Large intestine (tissue), 12 donors: ENCODE measurements at places on chromosomes 6 and 20.

DNA sequence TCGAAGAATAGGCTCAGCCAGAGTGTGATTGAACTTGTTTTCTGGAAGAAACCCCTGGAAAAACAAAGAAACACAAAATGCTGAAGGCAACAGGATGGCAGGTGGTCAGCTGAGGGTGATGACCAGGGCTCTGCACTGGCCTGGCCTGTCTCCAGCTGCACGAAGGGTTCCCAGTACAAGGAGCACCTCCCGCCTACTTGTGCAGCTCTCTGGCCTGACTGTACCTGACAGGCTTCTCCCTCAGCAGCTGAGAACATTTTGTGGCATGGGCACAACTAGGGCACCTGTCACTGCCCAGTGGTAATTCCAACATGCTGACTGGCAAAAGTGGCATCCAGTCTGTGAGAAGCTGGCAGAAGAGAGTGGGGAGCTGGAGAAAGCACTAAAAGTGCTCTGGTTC is 38.8 kb upstream of the EMILIN3 start:
- H3K36me3 ChIP-seq: peaks cover 73% of the 10 kb centered on the region
- H3K27me3 ChIP-seq: no peaks in the 10 kb centered on the region
- DNase-seq: no peak

DNA sequence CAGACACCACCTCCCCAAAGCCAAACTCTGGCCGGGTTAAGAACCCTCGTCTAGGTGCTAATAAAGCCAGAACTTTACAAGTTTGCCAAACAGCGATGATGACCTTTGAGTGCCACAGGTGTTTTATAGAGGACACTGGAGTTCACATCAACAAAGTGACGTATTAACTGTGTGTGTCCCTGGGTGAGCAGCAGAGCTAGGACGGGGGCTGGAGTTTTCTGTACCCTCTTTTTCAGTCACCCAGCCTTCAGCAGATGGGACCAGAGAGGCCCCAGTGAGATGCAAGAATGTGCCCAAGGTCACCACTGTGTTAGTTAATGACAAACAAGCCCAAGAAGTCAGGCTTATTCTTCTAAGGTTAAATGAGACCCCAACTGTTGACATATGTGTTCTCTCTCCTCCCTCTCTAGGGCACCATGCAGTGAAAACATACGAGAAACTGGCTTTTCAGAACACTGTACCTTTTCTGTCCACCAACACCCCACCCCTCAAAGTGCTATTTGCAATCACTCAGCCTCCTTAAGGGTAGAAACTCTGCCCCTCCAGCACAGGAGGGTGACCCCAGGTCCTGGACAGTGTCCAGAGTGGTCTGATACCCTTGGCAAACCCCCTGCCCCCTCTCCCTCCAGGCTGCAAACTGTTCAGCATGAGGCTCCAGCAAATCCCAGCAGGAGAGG is 5.2 kb downstream of the SDC4 start:
- H3K4me3 ChIP-seq: peak overlapping the region; percentile 19
- peak overlapping the region; percentile 96 for H3K27ac ChIP-seq
- H3K4me1 ChIP-seq: peaks cover 75% of the 10 kb centered on the region
- peaks cover 9% of the 10 kb centered on the region for H3K36me3 ChIP-seq
- H3K27me3 ChIP-seq: no peaks in the 10 kb centered on the region

DNA sequence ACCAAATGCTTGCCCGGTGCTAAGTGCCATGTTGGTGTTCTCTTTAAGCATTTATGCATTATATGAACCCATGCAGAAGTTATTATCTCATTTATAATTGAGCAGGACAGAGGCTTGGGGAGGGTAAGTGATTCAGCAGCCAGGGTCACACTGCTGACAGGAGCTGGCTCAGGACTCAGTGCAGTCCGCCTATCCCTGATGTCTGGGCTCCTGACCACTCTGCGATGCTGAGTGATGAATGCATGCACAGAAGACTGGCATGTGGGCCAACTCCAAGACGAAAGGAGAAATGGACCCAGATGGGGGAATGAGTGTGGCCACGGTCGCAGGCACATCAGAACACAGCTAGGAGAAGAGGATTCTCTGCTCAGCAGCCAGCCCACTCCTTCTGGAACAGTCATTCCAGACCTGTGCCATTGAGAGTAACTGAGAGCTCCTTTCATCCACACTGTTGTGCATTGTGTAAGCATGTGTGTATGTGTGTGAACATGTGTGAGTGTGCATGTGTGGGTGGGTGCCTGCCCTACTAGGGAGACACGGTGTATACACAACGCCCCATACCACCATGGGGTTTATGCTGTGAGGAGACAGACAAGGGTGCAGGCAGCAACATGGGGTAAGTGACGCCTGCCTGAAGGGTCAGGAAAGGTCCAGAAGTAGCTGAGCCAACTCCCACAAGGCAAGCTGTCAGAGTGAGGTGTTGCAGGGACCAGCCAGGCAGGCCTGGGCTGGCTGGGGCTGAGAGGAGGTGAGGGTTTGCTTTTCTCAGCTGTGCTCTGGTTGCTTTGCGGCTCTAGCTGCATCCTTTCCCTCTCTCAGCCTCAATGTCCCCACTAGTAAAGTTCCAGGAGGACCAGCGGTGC is 97.8 kb upstream of the PMEPA1 start:
- no peak for DNase-seq
- no peak overlapping the region for H3K27ac ChIP-seq
- no peak overlapping the region for H3K4me3 ChIP-seq
- H3K4me1 ChIP-seq: peaks cover 10% of the 10 kb centered on the region
- H3K36me3 ChIP-seq: no peaks in the 10 kb centered on the region

DNA sequence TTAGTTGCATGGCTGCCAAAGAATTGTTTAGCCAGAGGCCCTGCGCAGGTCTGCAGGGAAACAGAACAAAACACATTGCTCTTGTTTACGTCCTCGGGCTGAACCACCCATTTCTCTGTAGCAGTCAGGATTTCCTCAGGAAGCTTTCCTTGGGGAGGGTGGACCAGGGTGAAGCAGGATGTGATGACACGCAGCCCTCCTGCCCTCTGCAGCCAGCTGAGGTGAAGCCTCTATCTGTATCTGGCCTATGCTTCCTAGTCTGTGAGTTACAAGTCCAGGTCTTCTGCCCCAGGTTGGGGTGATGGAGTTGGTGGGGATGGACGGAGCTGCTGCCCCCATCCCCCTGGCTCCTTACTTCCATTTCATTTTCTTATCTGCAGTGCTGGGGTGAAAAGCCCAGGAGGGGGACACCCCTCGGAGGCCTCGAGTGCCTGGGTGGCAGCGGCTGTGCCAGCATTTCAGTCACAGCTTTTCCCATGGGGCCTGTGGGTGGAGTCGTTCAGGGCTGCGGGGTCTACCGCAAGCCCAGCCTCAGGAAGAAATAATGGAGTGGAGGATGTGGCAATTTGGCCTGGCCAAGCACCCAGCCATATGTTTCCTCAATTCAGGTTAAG is 24.9 kb downstream of the SASH1 start:
- peak; percentile 12 for DNase-seq
- no peaks in the 10 kb centered on the region for H3K36me3 ChIP-seq
- no peak overlapping the region for H3K27ac ChIP-seq
- H3K27me3 ChIP-seq: no peaks in the 10 kb centered on the region
- no peaks in the 10 kb centered on the region for H3K4me1 ChIP-seq

DNA sequence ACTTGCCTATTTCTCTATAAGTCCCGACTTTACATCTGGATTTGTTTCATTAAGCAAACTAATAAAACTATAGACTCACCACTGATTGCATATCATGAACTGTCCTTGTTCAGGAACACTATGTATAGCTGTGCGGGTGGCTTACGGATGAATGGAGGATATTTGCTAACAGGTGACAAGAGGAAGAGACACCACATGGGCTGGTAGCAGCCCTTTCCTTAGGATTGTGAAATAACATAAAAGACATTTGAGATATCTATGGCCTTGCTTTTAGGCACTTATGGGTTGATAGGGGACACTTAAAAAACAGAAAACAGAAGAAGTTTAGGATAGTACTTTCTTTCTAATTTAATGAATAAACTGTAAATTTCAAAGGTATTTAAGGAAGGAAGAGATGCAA is 5.0 kb upstream of the CAP2 start:
- peaks cover 12% of the 10 kb centered on the region for H3K27me3 ChIP-seq
- H3K36me3 ChIP-seq: no peaks in the 10 kb centered on the region
- no peaks in the 10 kb centered on the region for H3K4me1 ChIP-seq
- H3K4me3 ChIP-seq: no peak overlapping the region
- no peak overlapping the region for H3K27ac ChIP-seq

DNA sequence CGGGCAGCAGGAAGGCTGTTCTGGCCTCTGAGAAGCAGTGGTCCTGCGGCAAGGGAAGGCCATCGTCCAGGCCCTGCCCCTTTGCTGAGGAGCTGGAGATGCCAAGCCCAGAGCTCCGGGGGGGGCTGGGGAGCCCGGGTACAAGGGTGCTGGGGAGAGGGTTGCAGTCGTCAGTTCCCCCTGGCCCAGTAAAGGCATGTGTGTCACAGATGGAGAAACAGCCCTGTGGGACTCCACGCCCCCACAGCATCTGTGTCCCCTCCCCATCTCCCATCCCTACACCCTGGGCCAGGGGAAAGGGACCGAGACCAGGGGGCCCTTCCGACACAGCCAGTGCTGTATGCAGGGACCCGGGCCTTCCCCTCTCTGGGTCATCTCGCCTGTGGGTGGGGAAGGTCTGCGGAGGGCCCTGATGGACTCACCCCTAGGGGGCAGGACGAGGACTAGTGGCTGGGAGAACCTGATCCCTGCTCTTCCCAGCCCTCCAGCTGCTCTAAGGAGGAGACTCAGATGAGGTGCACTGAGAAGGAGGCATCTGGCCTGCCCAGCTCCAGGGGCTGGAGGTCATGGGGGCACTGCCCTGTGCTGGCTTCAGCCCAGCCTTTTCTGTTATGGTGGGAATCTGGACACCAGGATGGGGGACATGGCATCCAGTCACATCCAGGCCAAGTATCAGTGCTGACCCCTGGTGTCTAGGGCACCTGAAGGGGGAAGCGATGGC is 609 bp downstream of the MYL9 start:
- peaks cover 17% of the 10 kb centered on the region for H3K36me3 ChIP-seq
- peak overlapping the region; percentile 95 for H3K27ac ChIP-seq
- H3K27me3 ChIP-seq: no peaks in the 10 kb centered on the region
- peaks cover 22% of the 10 kb centered on the region for H3K4me1 ChIP-seq
- peak overlapping the region; percentile 98 for H3K4me3 ChIP-seq

GRCh38 chr6:34036357-34037069 is 109.4 kb downstream of the GRM4 start:
- H3K36me3 ChIP-seq: no peaks in the 10 kb centered on the region
- H3K4me1 ChIP-seq: no peaks in the 10 kb centered on the region
- no peak for DNase-seq

GRCh38 chr6:97689078-97689754 is 406.2 kb upstream of the MMS22L start:
- H3K27me3 ChIP-seq: no peaks in the 10 kb centered on the region
- DNase-seq: no peak
- H3K36me3 ChIP-seq: no peaks in the 10 kb centered on the region
- H3K4me3 ChIP-seq: no peak overlapping the region

DNA sequence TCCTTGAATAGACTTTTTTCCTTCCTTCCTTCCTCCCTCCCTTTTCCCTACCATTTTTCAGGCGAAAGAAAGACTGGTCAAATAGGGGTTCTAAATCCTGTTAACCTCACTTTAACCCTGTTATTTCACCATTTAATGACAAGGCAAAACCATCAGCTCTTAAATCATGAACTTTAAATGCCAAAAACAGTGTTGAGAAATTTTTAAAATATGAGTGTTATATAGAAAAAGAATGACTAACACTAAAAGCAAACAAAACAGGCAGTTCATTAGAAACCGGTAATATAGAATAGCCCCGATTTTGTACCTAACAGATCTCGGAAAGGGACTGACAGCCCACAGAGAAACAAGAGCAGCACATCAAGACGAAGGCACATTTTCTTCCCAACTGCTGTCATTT is 57.4 kb upstream of the CEP85L start:
- peaks cover 4% of the 10 kb centered on the region for H3K4me1 ChIP-seq
- DNase-seq: no peak
- no peaks in the 10 kb centered on the region for H3K27me3 ChIP-seq
- peak overlapping the region; percentile 11 for H3K4me3 ChIP-seq

- H3K4me1 ChIP-seq: no peaks in the 10 kb centered on the region
- no peak overlapping the region for H3K27ac ChIP-seq
- DNase-seq: no peak
- H3K27me3 ChIP-seq: no peaks in the 10 kb centered on the region
- H3K4me3 ChIP-seq: no peak overlapping the region
Observed at GRCh38 chr20:20160520-20160919, 108.2 kb downstream of the CFAP61 start.

- H3K4me1 ChIP-seq: peaks cover 15% of the 10 kb centered on the region
- H3K27ac ChIP-seq: no peak overlapping the region
- no peak overlapping the region for H3K4me3 ChIP-seq
- no peaks in the 10 kb centered on the region for H3K36me3 ChIP-seq
- DNase-seq: peak; percentile 44
- no peaks in the 10 kb centered on the region for H3K27me3 ChIP-seq
Observed at GRCh38 chr6:117449549-117450439, 24.1 kb upstream of the ROS1 start.

- no peaks in the 10 kb centered on the region for H3K36me3 ChIP-seq
- no peak for DNase-seq
- H3K27me3 ChIP-seq: peaks cover 16% of the 10 kb centered on the region
- no peaks in the 10 kb centered on the region for H3K4me1 ChIP-seq
- H3K4me3 ChIP-seq: no peak overlapping the region
Observed at GRCh38 chr20:46215913-46216707, 92.2 kb downstream of the CDH22 start.

GRCh38 chr6:137581019-137581707 is 87.0 kb upstream of the OLIG3 start:
- DNase-seq: no peak
- H3K4me1 ChIP-seq: no peaks in the 10 kb centered on the region
- H3K27me3 ChIP-seq: no peaks in the 10 kb centered on the region
- no peaks in the 10 kb centered on the region for H3K36me3 ChIP-seq
- H3K4me3 ChIP-seq: no peak overlapping the region

GRCh38 chr20:32111753-32112152 is 2.2 kb downstream of the TM9SF4 start:
- H3K4me1 ChIP-seq: peaks cover 24% of the 10 kb centered on the region
- DNase-seq: peak; percentile 24

GRCh38 chr6:167791091-167791779 is 35.5 kb upstream of the AFDN start:
- peak; percentile 68 for DNase-seq
- peaks cover 62% of the 10 kb centered on the region for H3K4me1 ChIP-seq
- H3K4me3 ChIP-seq: no peak overlapping the region
- H3K36me3 ChIP-seq: no peaks in the 10 kb centered on the region
- peaks cover 9% of the 10 kb centered on the region for H3K27me3 ChIP-seq

GRCh38 chr6:25017932-25018567 is 82.3 kb upstream of the RIPOR2 start:
- H3K27ac ChIP-seq: no peak overlapping the region
- H3K4me1 ChIP-seq: no peaks in the 10 kb centered on the region
- DNase-seq: peak; percentile 14
- no peak overlapping the region for H3K4me3 ChIP-seq

DNA sequence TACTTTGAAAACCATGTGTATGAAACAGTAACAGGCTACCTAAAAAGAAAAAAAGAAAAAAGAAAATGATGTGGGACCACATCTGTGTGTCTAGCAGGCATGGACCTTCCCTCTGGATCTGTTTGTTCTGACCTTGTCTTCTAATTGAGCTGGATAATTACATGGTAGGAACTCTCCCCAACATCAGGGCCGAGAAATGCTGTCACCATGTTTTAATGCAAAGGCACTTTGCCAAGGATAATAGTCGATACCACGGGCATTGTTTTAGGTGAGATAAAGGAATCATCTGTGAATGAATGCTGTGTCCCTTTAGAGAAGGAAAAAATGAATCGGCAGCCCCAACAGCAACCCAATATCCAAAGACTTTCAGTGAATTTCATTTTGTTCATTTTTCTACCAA is 149.1 kb downstream of the ZDHHC14 start:
- H3K4me3 ChIP-seq: no peak overlapping the region
- H3K27me3 ChIP-seq: no peaks in the 10 kb centered on the region
- H3K27ac ChIP-seq: peak overlapping the region; percentile 89
